Stimulated activated CD8-positive, alpha-beta memory T cell treated with anti-CD3 and anti-CD28 coated beads, Interleukin-7, amount 100 ng/mL, for 48 hours (primary cell): ENCODE measurements at places on chromosomes 6 and 20.

DNA sequence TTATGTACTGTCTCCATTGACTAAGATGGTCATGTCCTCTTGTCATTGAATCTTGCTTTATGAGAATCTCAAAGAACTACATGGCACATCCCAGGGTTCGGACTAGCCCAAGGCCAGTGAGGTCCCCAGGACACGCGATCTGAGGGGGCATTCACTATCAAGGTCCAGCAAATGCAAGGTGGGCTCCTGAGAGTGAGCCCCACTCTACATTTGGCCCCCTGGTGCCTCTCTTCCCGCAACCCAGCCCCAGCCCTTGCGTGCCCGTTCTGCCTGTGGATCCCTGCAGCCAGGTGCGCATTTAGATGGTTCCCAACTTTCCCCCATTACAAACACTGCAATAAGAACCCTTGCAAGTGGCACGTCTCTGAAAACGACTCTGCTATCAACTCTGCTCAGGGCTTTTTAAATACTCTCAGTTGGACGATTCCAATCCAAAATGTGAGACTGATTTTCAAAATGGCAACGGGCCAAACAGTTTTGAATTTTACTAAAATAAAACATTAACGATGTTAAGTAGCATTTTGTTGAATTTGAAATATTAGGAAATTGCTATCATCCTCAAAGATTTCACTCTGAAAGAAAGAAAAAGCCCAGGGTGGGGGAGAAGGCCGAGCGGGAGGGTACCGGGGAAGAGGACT lies 59.6 kb downstream of the NFATC2 start:
- DNase-seq = no peak

DNA sequence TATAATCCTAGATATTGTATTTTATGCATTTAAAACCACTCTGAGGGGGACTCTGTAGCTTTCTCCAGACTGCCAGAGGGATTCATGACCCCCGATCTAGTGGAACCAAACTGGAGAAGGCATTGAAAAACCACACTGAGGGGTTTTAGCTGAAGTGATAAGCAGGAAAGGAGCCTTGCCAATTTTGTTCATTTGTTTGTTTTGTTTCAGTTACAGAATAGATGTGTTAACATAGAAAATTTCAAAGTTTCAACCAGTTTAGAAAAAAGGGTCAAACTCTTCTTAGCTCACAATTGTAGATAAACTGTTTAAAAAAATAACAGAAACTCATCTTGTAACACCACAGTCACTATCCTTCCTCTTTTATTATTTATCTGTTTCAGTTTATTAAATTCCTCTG lies 19.8 kb downstream of the TAB2 start:
- no peak for DNase-seq

- DNase-seq = no peak
Measured at GRCh38 chr6:36506611-36507010, 40.7 kb downstream of the STK38 start.

DNA sequence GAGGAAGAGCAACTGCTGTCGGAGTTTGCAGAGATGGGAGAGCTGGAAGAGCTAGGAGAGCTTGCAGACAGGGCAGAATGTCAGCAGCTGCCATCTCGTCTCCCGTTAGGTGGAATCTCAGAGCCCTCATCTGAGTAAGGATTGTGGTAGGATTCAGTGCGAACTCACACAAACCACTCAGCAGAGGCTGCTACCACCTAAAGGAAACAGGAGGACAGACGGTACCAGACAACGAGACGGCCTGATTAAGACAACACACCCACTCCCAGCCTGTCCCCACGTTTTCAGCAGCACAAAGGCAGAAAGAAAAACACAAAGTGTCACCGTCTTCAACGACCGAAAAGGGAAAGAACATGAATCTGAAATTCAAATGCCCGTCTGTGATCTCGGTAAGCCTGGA lies 4.1 kb downstream of the LEMD2 start:
- DNase-seq = no peak

- DNase-seq = no peak
Measured at GRCh38 chr20:16423311-16424212, 149.7 kb downstream of the KIF16B start.

DNA sequence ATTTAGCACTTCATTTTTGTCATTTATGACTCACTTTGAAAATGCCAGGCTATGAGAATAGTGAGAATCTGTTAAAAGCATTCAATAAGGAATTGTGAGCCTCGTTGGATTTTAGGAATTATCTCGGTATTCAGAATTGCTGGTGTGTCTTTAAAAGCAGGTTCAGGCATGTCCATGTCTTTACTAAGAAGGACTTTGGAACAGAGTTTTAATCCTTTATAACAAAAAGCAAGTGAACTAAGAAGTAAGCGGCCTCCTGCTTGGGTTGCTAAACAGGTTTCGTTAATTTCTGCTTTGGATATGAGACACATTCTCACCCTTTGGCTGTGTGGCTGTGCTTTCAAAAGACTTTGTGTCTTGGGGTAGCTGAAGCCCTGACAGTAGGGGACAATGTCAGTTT lies 74.9 kb downstream of the IGF2R start:
- no peak for DNase-seq

DNA sequence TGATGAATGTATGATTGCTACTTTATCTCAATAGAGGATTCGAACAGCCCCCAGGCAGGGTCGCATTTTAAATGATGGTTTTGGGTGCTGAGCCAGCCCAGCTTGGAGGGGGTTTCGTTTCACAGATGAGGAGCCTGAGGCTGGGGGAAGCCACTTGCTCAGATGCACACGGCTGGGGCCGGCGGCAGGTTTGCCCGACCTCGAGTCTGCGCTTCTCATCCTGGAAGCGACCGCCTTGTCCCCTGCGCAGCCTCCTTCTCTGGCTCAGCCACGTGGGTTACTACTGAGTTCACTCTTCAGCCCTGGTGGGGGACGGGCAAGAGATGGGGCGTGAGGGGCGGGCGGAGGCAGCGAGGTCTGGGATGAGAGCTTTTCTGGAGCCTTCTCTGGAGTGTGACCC lies 25.3 kb downstream of the NTSR1 start:
- no peak for DNase-seq

DNA sequence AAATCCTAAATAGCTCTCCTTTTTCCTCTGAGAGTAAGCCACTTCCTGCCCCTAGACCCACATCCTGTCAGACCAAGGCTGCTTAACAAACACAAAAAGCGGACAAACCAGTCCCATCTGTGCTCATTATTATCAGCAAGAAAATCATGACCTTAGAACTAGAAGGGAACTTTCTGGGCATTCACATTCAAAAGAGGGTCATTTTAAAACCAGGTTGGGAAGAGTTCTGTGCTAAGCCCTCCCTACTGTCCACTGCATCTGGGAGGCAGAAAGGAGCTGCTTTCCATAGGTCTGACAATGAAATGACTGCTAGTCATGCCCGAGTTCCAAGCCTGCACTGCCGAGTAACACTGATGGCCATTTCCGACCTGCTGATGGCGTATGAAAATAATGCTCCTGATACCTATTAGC lies 15.4 kb downstream of the EZR start:
- DNase-seq = no peak

DNA sequence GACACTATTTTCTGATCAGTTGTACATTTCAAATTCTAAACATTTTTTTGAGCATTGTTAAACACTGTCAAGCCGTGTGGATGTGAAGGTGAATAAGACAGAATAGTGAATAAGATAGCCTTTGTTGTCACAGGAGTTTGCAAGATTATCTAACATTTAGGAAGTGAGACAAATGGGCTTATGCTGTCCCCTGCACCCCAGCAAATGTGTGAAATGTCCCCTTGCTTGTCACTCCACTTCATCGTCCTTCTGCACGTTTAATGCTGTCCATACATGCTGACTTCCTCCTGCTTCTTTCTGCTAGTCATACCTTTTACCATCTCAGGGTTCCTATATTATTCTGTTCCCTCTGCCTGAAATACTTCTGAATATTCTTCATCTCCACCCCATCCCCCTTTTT lies 62.6 kb downstream of the CBFA2T2 start:
- DNase-seq = no peak

- DNase-seq = no peak
Measured at GRCh38 chr20:38253571-38253970, 7.0 kb downstream of the KIAA1755 start.

GRCh38 chr20:36572701-36573102 lies 695 bp upstream of the TGIF2 start:
- DNase-seq = peak; percentile 78

DNA sequence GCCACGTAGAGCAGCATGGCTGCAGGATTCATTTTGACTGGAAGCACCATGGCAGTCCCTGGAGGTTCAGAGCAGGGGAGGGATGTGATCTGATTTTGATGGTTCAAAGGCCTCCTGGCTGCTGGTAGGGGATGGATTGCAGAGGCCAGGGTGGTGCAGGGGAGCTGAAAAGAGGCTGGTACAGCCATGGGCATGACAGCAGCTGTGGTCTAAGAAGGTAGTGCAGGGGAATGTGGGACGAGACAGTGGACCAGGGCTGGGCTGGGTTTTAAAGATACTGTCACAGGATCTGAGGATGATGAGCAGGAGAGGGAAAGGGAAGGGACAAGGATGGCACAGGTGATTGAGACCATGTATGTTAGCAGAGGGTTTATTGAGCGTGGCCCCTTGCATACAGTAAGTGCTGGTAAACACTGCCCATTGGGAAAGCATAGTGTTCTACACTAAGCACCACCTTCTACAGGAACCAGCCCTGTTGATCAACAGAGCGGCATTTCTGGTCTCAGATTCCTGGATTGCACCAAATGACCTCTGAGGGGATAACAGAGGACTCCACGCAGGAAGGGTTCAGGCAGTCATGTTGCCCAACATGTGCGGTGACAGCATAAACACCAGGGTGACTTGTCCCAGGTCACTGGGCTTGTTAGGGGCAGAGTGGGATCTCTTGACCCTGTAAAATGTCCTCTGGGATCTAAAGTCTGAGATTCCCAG lies 14.5 kb upstream of the SIRPA start:
- DNase-seq = no peak

- DNase-seq = no peak
Measured at GRCh38 chr6:120214088-120214499, 864.5 kb upstream of the MAN1A1 start.

- DNase-seq = no peak
Measured at GRCh38 chr20:23782366-23782983, 31.7 kb upstream of the CST1 start.

DNA sequence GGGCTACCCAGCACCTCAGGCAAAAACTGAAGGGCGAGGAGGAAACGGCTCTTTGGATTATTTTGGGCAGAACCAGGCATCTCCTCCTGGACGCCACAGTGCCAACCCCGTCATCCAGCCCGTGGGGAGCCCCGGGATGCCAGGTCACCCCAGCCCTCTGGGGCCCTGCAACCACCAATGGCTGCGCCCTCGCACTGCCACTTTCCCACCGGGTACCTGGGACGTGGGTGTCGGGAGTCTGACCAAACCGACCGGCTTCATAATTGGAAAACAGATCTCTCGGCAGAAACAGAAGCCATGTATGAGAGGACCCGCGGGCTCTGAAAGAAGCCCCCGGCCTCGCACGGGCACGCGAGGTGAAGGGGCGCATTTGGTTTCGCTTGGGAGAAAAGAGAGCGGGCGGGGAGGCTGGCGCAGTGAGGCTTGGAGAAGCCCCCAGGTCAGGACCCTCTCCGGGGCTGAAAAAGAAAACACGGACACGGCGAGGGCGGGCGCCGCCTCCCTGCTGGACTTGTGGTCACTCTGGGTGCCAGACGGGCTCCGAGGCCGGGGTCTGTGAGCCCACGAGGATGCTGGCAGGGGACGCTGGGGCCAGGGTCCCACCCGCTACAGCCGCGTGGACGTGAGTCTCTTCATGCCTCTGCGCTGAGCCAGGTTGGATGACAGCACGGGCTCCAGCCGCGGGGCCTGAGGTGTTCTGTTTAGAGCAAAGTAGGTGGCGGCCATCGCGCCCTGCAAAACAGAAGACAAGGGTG lies 29.6 kb upstream of the MPC1 start:
- no peak for DNase-seq

DNA sequence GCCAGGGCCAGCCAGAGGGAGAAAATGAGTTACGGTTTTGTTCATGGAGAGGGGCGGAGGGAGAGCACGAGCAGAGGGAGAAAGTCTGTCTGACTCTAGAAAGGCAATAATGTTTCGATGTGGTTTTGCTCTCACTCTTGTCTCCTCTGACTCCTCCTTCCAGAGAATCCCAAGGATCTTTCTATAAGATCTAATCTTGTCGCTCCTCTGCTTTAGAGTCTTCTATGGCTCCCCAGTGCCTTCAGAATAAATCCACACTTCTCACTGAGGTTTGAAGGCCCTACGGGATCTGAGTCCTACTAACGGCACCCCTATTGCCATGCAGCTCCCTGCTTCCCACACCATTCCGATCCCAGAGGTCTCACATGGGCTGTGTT lies 66.8 kb downstream of the KCNB1 start:
- DNase-seq = no peak

GRCh38 chr20:43870484-43870883 lies 44.2 kb upstream of the TOX2 start:
- DNase-seq = no peak

DNA sequence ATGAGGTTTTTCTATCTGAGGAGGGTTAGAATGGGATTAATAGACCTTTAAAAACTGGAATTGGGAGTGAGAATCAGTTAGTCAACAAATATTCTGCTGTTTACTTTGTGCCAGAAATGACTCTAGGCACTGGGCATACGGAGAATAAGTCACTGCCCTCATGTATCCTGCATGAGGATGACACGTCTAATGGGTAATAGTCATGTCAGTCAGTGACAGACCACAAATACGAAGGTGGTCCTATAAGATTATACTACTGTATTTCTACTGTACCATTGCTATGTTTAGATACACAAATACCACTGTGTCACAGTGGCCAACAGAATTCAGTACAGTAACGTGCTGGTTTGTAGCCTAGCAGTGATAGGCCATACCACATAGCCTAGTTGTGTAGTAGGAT lies 30.7 kb downstream of the ZFAND3 start:
- DNase-seq = no peak

DNA sequence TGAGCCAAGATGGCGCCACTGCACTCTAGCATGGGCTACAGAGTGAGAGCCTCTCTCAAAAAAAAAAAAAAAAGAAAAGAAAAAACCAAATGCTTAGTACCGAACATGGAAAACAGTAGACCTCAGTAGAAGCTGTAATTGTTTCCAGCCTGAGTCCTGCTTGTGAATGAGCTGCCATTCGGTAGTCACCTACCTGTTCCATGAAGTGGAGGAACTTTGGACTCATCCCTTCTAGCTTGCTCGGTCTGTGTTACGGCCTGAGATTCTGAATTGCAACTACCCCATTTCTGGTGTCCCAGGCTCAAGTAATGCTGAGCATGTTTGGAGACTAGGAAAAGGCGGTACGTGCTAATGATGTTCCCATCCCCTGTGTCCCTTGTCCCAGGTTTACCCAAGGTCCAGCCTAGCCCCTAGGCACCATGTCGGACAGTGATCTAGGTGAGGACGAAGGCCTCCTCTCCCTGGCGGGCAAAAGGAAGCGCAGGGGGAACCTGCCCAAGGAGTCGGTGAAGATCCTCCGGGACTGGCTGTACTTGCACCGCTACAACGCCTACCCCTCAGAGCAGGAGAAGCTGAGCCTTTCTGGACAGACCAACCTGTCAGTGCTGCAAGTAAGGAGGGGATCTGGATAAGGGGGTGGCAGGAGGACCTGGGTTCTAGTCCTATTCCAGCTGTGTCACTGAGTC lies 5.1 kb downstream of the TGIF2 start:
- no peak for DNase-seq
